T-helper 2 cell treated with Interferon-gamma antibody and Interleukin-4, amounts not matched to agents 100 ng/mL and 5 ng/mL, for 36 hours (primary cell): ENCODE measurements at places on chromosomes 1 and 21. TPM values are rescaled to one million over a fixed set of nuclear protein-coding genes. Genes with fewer than 3 reads are reported as not detected.

TBX19 gene
- total RNA-seq = 2.5 and 2.8 TPM in 2 replicates

KCNH1 gene
- not detected in 2 replicates for total RNA-seq

PPT1 gene
- 102 TPM in 2 replicates for total RNA-seq

CD1B gene
- not detected in 2 replicates for total RNA-seq

IVL gene
- total RNA-seq = not detected in 2 replicates

OR2T11 gene
- total RNA-seq = not detected in 2 replicates

ATAD3C gene
- 0.16 and 0.93 TPM in 2 replicates for total RNA-seq

DNASE2B gene
- total RNA-seq = not detected in 2 replicates

SPRR2E gene
- not detected in 2 replicates for total RNA-seq

KIF26B gene
- total RNA-seq = 0.02 TPM in 1 of 2 replicates, not detected in the other

MARK1 gene
- total RNA-seq = not detected in 2 replicates

FMO3 gene
- not detected in 2 replicates for total RNA-seq

DRAXIN gene
- 0.09 and 0.11 TPM in 2 replicates for total RNA-seq

LCE2A gene
- total RNA-seq = not detected in 2 replicates

FAM110D gene
- not detected in 2 replicates for total RNA-seq

TLCD4 gene
- total RNA-seq = 0.02 TPM in 1 of 2 replicates, not detected in the other

CLCA1 gene
- not detected in 2 replicates for total RNA-seq
